ENCODE measurements at places on chromosomes 11 and 22. TPM values are rescaled to one million over a fixed set of nuclear protein-coding genes. Genes with fewer than 3 reads are reported as not detected.
A peak's percentile ranks its signal among the peaks of the same experiment; 100 is the strongest.

The POU2AF2 gene
- total RNA-seq: not detected

The LTO1 gene
- 18.7 TPM for total RNA-seq

DNA sequence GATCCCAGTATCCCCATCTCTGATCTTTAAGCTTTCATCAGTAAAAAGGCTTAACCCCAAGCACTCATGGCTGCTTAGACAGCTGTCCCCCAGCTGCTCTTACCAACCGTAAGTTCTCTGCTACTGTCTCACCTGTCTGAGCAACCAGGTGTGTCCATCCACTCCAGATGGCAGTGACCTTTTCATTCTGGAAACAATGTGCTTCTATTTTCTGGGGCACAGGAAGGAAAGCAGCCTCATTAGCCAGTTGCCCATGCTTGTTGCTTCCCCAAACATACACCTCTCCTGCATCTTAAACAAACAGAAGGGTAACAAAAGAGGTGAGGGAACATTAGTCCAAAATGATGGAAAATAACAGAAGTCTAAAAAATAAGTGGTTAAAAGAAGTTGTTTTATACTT, 24.4 kb downstream of the SERGEF start:
- no peak for DNase-seq

The HORMAD2 gene
- total RNA-seq: not detected

The OR4X1 gene
- not detected for total RNA-seq

GRCh38 chr11:134497586-134497985, 85.5 kb upstream of the B3GAT1 start:
- no peak for DNase-seq

DNA sequence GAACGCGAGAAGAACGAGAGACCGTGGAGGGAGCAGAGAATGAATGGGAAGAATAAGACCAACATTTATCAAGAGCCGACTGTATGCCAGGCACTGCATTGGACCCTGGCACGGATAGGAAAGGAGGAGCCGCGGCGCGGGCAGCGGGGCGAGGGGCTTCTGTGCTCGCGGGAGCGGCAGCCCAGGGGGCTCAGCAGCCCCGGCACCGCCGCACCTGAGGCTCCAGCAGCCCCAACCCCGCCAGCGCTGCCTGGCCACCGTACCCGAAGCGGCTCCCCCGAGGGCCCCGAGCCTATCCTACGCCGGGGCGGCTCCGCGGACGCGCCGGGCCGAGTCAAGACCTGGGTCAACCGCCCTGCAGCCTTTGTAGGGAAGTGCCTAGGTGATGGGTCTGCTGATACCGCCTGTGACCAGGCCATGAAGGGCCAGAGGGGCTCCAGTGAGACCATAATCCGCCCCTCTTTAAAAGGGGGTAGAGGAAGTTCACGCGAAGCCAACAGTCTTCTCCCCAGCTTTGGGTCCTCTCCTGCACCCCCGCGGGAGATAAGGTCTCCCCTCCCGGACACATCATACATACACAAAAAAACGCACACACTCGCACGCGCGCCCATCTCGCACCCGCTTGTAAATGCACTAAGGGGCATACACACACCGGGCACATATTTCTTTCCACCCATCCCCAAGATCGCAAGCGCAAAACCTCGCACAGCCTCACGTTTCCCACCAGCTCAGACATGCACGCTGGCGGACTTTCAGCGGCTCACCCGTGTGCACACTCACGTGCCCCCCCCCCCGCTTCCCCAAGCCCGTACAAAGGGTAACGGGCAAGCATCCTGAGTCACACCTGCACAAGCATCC, 935 bp upstream of the RTN4RL2 start:
- DNase-seq: peak; percentile 40

The IGSF9B gene
- total RNA-seq: 46.5 TPM

The OR9I1 gene
- total RNA-seq: not detected

The F2 gene
- total RNA-seq: not detected

GRCh38 chr11:96055706-96056387, 131.9 kb upstream of the MTMR2 start:
- peak; percentile 15 for DNase-seq

- DNase-seq: no peak
These were observed 1.2 kb downstream of the TSPAN32 start for GRCh38 chr11:2302896-2303626.

DNA sequence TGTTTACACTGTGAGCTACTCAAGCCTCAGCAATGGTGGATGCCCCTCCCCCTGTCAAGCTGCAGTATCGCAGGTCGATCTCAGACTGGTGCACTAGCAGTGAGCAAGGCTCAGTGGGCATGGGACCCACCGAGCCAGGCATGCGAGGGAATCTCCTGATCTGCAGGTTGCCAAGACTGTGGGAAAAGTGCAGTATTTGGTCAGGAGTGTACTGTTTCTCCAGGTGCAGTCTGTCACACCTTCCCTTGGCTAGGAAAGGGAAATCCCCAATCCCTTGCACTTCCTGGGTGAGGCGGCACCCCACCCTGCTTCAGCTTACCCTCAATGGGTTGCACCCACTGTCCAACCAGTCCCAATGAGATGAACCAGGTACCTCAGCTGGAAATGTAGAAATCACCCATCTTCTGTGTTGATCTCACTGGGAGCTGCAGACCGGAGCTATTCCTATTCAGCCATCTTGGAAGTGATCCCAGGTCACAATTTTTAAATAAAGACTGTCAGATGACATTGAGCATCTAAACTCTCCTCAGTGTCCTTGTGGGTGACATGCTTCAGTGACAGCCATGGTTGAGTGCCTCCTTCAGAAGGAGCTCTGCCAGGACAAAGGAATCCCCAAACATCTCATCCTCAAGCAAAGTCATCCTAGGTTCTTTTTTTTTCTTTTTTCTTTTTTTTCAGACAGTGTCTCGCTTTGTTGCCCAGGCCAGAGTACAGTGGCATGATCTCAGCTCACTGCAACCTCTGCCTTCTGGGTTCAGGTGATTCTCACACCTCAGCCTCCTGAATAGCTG, 10.8 kb downstream of the SLC22A24 start:
- DNase-seq: no peak

The MS4A6A gene
- not detected for total RNA-seq

The MAPK8IP1 gene
- total RNA-seq: 0.54 TPM

The OR52E8 gene
- total RNA-seq: not detected

DNA sequence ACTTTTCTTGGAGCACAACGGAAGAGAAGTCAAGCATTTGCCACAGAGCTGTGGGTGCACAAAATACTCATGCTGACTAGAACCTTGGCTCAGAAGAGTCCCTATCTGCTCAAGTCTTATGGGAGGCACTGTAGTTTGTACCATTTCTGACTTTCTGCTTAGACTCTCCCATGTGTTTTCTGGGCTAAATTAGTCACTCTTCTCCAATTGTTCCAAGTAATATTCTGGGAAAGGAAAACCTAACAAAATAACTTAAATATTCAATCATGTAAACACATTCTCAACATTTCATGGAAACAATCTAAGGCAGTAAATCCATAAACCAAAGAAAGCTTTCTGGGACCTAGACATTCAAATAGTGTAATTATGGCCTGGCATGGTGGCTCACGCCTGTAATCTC, 220.7 kb downstream of the SWAP70 start:
- no peak for DNase-seq

GRCh38 chr11:99020352-99021225, at the start of gene CNTN5:
CNTN5 (plus strand) TSS chr11:99020949.
- peak; percentile 21 for DNase-seq

- DNase-seq: no peak
These were observed 29.8 kb downstream of the TEAD1 start for GRCh38 chr11:12704049-12704448.

The KRTAP5-7 gene
- not detected for total RNA-seq

- DNase-seq: no peak
These were observed 1.5 kb upstream of the EEF1G start for GRCh38 chr11:62575156-62575555.

GRCh38 chr11:126485021-126485792, 129.7 kb downstream of the ST3GAL4 start:
- DNase-seq: no peak

GRCh38 chr11:11382858-11383532, 29.9 kb upstream of the CSNK2A3 start:
- no peak for DNase-seq

GRCh38 chr22:37330200-37331033, 48.1 kb downstream of the CYTH4 start:
- peak; percentile 48 for DNase-seq

The ALX4 gene
- total RNA-seq: not detected

DNA sequence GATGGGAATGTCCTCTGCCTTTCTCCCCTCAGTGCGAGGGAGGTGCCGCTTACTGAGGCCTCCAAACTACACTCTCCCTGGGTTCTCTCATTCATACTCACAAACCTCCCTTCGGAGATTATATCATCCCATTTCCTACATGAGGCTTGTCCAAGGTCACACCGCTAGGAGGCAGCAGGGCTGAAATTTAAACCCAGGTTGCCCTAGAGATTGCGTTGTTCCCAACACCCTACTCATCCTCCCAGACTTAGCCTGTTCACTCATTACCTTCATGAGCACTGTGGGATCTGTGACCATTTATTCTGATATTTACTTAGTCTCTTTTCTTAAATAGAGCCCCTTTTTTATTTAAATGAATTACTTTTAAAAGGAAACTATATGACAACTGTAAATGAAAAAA, 31.1 kb downstream of the SDHAF2 start:
- DNase-seq: no peak

DNA sequence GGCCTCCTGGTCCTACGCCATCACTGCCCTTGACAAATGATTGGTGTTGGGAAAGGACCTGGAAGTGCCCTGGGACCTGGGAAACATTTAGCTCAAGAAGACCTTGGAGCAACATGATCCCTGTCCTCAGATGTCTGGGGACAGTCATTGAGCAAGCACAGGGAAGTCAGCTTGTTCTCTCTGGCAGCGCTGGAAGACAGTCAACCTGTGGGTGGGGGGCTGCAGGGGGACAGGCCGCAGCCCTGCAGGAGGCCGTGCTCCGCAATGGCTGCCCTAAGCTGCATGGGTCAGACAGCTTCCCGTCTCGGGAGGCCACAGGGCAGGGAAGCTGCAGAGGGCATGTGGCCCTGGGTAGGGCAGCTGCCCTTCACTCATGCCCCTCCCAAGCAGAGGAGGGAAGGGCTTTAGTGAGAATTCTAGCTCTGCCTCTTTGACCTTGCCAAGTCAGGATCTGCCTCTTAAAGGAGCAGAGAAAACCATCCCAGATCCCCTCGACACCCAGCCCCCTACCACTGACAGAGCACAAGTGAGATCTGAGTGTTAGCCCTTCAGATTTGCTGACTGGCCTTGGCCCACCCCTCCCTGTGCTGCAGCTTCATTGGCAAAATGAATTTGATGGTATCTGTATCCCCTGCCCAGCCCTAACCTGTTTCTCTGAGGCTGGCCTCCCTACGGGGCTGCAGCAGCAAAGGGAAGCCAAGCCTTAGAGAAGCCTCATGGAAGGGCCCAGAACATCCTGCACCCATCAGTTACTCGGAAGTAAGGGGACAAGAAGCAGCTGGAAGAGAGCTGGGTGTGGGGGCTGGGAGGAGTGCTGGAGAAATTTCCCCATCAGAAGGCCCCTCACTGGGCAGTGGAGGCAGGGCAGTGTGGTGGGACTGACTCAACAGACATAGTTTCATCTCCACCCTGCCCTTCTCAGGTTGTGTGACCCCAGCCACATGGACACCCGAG, 6.2 kb upstream of the SREBF2 start:
- DNase-seq: no peak

- no peak for DNase-seq
These were observed 819.9 kb downstream of the FAM181B start for GRCh38 chr11:81913793-81914192.

- DNase-seq: no peak
These were observed 50.3 kb downstream of the SPON1 start for GRCh38 chr11:14012846-14013245.

DNA sequence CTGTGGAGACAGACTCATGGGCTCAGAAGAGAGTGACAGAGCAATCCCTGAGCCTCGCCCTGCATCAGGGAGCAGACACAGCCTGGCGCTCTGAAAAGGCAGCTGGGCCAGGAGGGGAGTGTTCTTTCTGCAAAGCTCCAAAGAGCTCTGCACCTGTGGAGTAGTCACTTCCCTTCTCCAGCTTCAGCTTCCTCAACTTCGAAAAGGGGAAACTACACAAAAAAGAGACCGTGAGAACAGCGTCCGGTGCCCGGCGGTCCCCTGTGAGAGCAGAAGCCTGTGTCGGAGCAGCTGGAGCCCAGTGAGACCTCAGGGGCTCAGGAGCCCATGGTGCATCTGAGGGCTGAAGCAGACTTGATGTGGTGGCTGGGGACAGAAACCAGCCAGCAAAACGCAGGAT, 35.1 kb downstream of the TP53I11 start:
- DNase-seq: no peak

GRCh38 chr11:128830290-128831173, 36.6 kb downstream of the KCNJ1 start:
- no peak for DNase-seq

Data from activated naive CD8-positive, alpha-beta T cell treated with anti-CD3 and anti-CD28 coated beads for 36 hours (primary cell).